HuH-7.5 (cell line): ENCODE measurements at places on chromosomes 5 and 9.

DNA sequence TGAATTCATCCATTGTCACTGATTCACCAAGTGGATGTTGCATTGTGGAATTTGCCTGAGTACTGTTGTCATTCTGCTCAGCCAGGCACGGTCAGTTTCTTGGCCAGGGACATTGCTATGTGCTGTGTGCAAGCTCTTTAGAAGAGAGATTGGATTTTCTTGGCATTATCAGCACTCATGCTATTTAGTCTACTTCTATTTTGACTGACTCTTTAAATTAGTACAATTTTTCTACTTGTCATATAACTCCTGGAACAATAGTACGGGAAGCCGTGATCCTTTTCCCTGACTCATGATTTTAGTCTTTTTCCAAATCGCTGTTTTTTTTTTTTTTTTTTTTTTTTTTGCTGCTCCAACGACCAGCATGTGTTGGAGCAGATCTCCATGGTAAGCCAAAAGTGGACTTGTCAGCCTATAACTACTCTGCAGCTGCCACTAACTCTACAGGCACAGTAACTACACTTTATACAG is 129.7 kb downstream of the CDC42SE2 start:
- no peak for DNase-seq

GRCh38 chr5:68032216-68032762 is 183.3 kb upstream of the PIK3R1 start:
- no peak for DNase-seq

DNA sequence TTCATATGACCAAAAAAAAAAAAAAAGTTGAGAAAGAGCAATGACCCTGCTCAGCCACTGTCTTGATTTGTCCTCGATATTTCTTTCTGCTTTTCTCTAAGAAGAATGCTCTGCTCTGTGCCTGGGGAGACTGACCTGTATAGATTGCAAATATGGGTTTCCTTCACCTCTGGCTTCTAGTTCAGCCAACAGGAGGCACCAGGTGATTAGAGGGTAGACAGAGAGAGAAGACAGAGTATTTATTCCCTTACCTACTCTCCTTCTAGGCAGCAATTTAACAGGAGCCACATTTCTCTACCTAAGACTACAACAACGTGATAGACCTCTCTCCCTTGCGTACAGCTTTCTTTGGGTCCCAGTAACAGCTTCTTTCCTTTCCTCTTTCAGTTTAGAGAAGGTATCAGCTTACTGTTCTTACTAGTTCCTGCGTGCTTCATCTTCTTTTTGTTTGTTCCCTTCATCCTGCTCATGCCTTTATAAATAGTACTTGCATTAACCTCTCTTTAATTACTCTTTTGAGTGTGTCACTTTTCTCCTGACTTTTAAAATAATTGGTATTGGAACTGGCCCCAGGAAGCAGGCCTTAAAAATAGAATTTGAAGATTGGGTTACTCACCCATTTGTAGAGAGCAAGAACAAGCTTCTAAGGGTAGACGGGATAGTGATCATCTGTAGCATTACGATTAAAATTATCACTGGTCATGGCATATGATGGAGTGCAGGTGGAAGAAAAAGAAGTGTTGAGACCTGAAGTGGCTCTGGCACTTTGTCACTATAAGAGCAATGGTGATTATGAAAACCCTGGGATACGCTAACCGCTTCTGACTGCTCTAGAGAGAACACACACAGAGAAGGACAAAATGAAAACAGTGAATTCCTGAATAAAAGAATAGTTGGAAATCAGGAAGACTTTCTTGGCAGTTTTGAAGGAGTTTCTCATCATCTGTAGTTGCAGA is 161.2 kb upstream of the FSTL4 start:
- DNase-seq: no peak

DNA sequence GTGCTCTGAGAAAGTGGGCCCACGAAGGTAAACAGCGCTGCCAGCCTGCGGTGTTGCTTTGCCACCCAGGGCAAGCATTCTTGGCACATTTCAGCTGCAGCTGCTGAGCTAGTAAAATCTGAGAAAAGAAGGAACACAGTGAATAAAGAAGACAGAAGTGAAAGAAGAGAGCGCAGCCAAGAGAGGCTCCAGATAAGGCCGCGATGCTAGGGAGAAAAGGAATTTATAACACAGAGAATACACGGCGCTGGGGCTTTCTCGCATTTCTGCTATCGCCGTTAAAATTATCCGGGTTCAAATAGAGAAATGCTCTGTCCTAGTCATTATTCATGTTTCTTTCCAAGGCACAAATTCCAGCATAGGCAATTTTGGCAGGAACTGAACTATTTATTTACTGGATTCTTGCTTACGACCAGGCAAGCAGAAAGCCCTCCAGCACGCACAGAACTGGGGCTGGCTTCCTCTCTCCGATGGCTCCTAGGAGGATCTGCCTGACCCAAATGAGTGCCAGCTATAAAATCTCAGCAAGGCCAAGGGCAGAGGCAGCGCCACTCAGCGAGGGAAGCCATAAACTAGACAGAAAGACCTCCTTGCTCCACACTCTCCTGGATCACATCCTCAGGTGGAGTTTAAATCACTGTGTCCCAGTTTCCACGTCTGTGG is 111.2 kb downstream of the ATPSCKMT start:
- DNase-seq: no peak

GRCh38 chr9:134360897-134361296 is 34.6 kb downstream of the RXRA start:
- no peak for DNase-seq

GRCh38 chr9:19404283-19405075 is 4.3 kb upstream of the ACER2 start:
- DNase-seq: no peak

DNA sequence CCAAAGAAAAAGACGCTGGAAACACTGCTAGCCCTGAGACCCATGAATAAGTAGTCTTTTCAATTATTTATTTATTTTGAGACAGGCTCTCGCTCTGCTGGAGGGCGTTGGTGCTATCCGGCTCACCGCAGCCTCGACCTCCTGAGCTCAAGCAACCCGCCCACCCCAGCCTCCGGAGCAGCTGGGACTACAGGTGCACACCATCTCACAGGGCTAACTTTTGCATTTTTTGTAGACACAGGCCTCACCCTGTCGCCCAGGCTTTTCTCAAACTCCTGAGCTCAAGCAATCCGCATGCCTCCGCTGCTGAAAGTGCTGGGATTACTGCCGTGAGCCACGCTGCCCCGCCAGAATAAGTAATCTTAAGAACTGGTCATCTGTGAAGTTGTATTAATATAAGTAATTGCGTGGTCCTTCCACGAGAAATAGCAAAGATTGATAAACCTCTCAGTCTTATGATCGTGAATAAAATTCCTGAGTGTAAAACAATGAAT is 1.6 kb downstream of the ANXA2R start:
- no peak for DNase-seq

- no peak for DNase-seq
These were observed 522.7 kb downstream of the NR2F1-AS1 start for GRCh38 chr5:93058309-93058708.

DNA sequence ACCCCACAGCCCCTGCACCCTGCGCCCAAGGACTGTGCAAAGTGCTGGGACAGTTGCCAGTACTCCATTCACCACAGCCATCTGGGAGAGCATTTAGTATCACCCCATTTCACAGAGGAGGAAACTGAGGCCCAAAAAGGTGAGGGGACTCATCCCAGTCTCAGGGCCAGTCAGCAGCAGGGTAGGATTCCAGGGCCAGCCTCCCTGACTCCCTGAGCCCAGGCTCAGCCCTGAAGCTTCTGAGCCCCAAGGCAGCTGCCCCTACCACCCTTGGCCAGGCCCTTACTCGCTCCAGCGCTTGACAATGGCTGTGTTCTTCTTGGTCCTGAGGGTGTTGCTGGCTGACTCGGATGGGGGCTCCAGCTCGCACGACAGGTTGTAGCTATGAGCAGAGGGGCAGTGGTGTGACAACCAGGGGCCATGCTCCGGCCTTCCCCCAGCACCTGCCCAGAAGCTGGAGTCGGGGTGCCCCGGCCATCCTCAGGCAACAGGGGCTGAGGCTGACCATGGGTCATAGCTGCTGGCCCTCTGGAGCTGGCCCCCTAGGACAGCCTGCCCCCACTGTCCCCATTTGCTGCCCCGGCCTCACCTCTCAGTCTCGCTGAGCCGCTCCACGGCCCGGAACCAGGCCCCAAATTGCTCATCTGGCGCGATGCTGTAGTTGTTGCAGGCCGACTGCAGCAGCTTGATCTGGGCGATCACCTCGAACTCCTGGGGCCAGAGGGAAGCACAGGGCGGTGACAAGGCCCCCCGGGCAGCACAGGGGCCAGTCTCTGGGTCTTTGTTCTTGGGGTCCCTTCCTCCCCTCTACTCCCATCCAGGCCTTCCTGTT is 18.6 kb downstream of the RALGDS start:
- no peak for DNase-seq

DNA sequence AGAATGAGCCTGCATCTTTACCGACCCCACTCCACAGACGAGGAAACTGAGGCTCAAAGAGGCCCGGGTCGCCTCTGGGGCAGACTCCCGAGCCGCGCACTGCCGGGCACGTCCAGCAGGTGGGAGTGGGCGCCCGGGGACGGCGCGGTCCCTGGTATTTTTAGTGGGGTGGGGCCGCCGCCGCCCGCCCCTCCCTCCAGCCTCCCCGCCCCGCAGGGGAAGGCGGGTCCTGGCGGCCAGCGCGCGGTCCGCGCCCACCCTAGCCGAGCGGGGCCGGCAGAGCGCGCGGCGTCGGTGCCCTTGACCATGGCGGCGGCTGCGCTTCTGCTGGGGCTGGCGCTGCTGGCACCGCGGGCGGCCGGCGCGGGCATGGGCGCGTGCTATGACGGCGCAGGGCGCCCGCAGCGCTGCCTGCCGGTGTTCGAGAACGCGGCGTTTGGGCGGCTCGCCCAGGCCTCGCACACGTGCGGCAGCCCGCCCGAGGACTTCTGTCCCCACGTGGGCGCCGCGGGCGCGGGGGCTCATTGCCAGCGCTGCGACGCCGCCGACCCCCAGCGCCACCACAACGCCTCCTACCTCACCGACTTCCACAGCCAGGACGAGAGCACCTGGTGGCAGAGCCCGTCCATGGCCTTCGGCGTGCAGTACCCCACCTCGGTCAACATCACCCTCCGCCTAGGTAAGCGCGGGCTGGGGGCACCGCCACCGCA is at the start of gene LAMC3:
Gene LAMC3 (plus strand): TSS at position 266 of the 710 bp plus-strand sequence. CDS start 41 bp downstream, at position 307.
- DNase-seq: no peak

DNA sequence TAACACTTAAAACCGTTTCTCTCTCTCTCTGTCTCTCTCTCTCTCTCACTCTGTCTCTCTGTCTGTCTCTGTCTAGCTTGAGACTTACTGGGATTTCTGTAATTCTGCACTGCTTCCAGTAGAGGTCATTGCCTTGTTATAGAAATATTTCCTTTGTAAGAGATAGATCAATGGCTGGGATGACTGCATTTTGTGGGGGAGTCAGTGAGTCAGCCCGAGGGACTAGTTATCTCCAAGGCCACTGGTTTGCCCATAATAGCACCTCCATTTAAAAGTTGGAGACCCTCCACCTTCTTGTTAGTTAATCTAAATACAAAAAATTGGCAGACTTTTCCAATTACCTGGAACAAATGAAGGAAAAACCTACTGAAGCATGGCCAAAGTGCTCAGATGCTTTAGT is 547.2 kb downstream of the LRRC70 start:
- peak; percentile 10 for DNase-seq
